ENCODE measurements at places on chromosomes 6 and 20.

DNA sequence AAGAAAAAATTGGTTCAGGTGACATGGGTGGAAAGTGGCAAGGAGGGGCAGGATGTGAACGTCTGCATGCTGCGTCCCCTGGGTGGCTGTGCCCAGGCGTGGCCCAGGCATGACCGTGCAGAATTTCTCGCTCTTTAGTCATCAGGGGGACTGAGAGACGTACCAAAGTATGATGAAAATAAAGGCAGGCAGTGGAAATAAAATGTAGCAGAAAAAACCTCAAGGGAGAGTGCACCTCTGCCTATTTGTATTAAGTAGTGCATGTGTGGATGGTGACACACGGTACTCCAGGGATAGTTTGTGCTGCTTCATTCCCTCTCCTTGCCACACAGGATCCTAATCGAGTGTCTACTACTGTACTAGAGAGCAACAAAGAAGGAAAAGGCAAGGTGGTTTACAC lies 81.1 kb downstream of the ATP9A start:
- DNase-seq, result peak; percentile 69

GRCh38 chr6:105810105-105810921 lies 275.8 kb upstream of the PRDM1 start:
- peak; percentile 88 for DNase-seq

DNA sequence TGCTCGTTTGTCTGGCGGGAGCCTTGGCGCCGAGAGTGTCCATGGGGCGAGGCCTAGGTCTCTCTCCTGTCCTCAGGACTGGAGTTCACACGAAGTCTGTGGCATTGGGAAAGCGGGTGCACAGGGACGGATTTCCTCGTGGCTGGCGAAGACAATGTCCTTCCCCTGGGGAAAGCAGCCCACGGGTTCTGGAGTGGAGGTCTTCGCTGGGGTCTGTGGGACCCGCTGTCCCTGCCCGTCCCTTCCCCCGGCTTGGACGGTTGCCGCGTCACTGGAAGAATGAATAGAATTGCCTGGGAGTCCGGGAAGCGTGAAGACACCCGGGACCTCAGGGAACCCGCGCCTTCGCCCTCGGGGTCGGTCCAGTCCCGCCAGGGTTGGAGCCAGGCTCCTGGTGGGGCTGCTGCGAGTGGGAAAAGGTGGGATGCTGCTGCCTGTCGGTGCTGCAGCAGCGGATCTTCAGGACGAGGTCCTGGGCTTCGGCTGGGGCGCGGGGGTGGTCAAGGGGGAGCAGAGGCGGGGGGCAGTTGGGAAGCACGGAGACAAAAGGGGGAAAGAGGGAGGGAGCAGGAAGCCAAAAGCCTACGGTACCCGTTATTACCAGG lies 441.8 kb upstream of the DEFB115 start:
- no peak for DNase-seq

GRCh38 chr20:62603021-62603906 lies 39.0 kb upstream of the SLCO4A1 start:
- peak; percentile 35 for DNase-seq

All from iris pigment epithelial cell (primary cell).